ENCODE measurements at places on chromosomes 11 and 22.

DNA sequence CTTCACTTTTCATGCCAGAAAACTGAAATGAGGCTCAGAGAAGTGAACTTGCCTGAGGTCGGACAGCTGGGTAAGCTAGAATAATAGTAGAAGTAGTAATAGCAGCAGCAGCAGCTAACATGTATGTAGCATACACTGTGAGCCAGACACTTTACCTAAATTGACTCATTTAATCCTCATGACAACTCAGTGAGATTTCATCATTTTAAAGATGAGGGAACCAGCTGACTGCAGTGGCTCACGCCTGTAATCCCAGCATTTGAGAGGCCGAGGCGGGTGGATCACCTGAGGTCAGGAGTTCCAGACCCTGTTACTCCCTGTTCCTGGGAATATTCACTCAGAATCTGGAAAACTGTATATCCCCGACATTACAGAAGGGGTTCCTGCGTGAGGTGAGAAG is 154.5 kb downstream of the DBX1 start:
- DNase-seq = no peak

- DNase-seq = peak; percentile 96
Observed at GRCh38 chr11:65637794-65638419, at the start of gene SIPA1. Gene SIPA1, plus strand, starts transcription at chr11:65638101. Its CDS starts 2,821 bp downstream, at chr11:65640922.

- no peak for DNase-seq
Observed at GRCh38 chr11:69683764-69684333, 8.7 kb upstream of the LTO1 start.

DNA sequence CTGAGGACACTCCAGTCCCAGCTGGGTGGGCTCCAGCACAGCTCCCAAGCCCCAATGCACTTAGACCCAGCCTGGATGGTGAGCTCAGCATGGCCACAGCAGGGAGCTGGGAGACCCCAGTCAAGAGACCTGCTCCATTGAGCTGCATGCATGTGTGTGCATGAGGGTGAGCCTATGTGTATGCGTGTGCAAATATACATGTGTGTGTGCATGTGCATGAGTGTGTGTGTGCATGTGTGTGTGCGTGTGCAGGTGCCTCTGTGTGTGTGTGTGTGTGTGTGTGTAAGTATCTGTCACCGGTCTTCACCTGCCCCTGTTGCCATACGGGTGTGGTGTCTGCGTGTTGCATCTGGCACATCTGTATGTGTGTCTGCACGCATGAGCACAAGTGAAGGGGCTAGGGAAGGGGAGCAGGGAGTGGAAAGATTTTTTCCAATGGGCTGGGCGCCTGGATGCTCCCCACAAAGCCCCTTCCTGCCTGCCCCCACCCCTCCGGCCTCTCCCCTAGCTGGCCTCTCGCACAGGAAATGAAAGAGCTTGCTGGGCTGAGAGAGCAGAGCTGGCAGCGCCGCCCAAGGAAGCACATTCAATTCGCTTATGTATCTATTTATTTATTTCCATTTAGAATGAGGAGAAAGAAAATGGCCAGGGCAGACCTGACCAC is 4.1 kb downstream of the TSPAN32 start:
- peak; percentile 63 for DNase-seq

DNA sequence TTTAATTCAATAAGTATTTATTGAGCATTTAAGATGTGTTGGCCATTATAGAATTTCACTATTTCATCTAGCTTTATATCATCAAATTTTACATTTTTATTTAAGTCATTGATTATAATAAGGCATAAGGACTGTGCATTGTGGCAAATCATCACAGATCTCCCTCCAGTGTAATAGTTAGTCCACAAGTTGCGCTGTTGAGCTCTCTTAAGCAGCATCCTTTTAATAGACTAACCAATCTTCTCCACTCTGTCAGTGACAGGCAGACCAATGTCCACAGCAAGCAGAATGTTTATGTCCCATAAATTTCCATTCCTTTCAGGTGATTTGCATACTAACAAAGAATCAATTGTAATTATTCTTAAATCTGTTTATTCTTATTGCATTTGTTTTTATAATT is 595.3 kb upstream of the CCDC90B start:
- DNase-seq = no peak

DNA sequence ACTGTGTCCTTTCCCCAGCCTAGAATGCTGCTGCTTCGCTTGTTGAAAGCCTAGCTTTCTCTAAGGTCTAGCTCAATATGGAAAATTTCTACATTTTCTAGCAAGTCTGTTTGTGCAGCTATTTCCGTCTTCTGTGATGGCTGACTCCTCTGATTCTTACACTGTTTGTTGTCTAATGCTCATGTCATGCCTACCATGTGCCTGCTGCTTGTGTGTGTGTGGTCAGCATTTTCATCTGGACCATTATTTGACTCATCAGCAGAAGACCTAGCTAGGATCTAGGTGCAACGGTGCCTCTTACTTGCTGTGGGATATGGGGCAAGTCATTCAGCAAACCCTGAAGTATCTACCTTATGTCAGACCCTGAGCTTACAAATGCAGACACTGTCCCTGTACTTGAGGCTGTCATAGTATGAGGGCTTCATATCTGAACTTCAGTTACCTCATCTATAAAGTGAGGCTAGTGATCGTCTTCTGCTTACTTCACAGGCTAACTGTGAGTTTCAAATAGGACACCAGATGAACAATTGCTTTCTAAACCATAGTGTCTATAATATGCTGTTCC is 86.5 kb upstream of the MYO18B start:
- DNase-seq = no peak

DNA sequence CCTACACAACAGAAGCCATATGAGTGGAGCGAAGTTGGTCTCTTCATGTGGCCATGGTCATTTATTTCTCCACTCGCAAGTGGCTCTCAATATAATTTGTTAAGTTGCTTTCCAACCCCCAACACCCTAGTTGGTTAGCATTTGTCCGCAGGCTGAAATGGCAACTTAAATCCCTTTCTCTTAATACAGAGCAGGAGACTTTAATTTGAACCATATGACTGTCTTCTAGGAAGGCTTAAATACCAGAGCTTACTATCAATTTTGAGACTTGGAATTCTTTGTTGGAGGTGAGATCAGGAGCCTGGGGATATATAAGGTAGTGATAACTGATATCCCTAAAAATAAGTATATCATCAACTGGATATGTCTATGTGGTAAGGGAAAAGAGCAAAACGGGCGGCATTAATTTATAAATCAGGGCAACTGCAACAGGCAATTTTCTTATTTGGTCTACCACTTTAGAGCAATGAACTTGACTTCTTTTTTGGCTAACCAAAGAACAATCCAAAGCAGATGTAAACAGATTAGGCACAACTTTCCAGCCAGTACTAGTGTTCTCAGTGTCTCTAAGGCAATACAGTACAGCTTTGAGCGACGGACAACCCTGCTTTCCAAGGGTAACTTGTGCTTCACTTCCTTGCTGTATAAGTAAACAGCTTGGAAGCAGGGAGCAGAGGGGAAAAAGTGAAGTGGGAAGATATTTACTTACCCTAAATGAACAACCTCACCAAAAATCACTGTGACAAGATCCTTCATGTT is 74.7 kb upstream of the APOA1 start:
- DNase-seq = no peak

All from astrocyte of the spinal cord (primary cell).